HFFc6 (cell line): ENCODE measurements at places on chromosomes 3 and 15. TPM values are rescaled to one million over a fixed set of nuclear protein-coding genes. Genes with fewer than 3 reads are reported as not detected.

GRCh38 chr3:14378415-14378814 is 24.0 kb upstream of the SLC6A6 start:
- no peak overlapping the region for H3K4me3 ChIP-seq
- peaks cover 6% of the 10 kb centered on the region; the same call in 1 of the 2 replicates for H3K4me1 ChIP-seq
- H3K27ac ChIP-seq = no peak overlapping the region
- H3K36me3 ChIP-seq = no peaks in the 10 kb centered on the region
- H3K27me3 ChIP-seq = peaks cover 14% of the 10 kb centered on the region

The ALG3 gene
- total RNA-seq = 73.3 to 90.6 TPM (median 80.3 TPM) in 3 replicates

DNA sequence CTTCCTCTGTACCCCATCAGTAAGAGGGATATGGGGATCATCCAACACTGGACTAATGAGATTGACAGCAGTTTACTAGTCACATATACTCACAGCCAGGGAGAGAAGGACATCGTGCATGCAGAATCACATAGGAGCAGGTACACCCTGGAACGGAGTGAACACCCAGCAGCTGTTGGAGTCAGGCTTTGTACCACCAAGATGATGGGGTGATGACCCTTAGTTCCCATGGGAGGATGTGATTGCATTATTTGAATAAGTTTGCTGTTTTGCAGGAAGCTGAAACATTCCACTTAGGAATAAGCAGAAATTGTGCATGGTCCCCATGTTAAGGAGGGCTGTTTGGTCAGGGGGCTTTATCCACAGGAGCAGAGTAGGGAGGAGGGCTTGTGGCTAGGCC is 482.7 kb upstream of the PDZRN3 start:
- H3K36me3 ChIP-seq = no peaks in the 10 kb centered on the region
- H3K4me3 ChIP-seq = no peak overlapping the region
- H3K27me3 ChIP-seq = no peaks in the 10 kb centered on the region; the same call in 1 of the 2 replicates
- H3K4me1 ChIP-seq = no peaks in the 10 kb centered on the region
- DNase-seq = no peak
- no peak overlapping the region for H3K27ac ChIP-seq

DNA sequence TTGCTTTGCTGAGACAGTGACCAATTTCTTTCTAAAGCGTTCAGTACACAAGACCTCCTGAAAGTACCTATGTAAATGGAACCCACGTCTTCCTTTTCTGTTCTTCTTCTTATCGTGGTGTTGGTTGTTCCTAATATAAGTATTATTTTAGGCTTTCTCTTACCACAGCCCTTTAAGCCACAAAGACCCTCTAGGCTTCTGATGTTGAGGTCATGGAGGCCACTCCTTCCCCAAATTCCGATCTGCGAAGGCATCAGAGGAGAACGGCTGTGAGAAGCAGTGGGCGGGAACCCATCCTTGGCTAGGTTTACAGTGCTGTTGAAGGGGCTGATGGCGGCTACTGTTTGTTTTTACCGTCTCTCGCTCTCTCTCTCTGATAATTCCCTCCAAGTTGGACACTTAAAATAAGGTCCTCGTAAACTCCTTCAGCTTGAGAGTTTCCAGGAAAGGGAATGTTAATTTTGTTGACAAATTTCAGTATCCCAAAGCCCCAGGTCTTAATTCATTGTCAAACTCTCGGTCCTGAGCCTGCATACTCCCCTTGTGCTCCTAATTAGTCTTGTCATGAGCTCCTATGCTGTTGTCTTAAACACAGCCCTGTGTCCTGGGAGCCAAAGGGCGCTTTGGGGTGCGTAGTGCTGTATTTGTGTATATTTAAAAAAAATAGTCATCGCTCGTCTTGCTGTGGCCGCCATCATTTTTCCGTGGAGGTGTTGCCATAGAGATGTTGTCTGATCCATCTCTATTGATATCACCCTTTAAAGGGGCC is 178.8 kb downstream of the OPA1 start:
- H3K27me3 ChIP-seq = peaks cover 19% of the 10 kb centered on the region
- H3K4me3 ChIP-seq = no peak overlapping the region
- no peak for DNase-seq
- H3K27ac ChIP-seq = no peak overlapping the region
- no peaks in the 10 kb centered on the region for H3K4me1 ChIP-seq

- H3K4me3 ChIP-seq = no peak overlapping the region
- H3K27me3 ChIP-seq = peaks cover 2% of the 10 kb centered on the region; the same call in 1 of the 2 replicates
- H3K36me3 ChIP-seq = peaks cover 17% of the 10 kb centered on the region; the same call in 1 of the 2 replicates
- H3K27ac ChIP-seq = no peak overlapping the region
- H3K4me1 ChIP-seq = peaks cover 68% of the 10 kb centered on the region
- DNase-seq = no peak
Observed at GRCh38 chr3:69781593-69781992, 42.3 kb downstream of the MITF start.

DNA sequence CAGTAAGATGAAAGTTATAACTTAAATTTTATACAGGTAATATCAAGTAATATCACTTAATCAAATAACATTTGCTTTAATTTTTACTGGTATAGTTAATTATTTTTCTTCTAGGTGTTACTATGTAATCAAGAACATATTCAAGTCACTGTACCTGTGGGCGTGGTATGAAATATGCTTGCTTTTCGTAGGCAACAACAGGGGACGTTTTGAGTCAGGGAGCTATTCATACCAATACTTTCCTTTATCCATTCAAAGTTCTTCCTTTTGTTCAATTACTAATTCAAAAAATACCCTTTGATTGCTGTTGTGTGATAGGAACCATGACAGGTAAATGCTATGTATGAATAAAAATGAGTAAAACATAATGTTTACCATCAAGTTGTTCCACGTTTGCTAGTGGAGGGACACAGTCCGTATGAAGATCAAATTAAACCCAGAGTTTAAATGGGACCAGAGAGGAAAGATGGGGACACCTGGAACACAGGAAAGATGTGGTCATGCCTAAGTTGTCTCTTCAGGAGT is 654.0 kb upstream of the KCNMB2 start:
- DNase-seq = no peak
- H3K4me1 ChIP-seq = peaks cover 17% of the 10 kb centered on the region
- H3K36me3 ChIP-seq = no peaks in the 10 kb centered on the region
- H3K27me3 ChIP-seq = no peaks in the 10 kb centered on the region
- H3K4me3 ChIP-seq = no peak overlapping the region
